Activated CD8-positive, alpha-beta memory T cell treated with anti-CD3 and anti-CD28 coated beads, Interleukin-2, amount 10 ng/mL, durations not matched to agents 7 days and 5 days (primary cell): ENCODE measurements at places on chromosomes 5 and 9. TPM values are rescaled to one million over a fixed set of nuclear protein-coding genes. Genes with fewer than 3 reads are reported as not detected.

The GZMA gene
- 1,065 TPM for total RNA-seq

The PCDHA9 gene
- not detected for total RNA-seq

The FAM221B gene
- not detected for total RNA-seq

The FOXD4 gene
- total RNA-seq = 0.49 TPM

The CDKN2A gene
- total RNA-seq = 16.9 TPM
